ENCODE measurements at places on chromosomes 2 and 18.

DNA sequence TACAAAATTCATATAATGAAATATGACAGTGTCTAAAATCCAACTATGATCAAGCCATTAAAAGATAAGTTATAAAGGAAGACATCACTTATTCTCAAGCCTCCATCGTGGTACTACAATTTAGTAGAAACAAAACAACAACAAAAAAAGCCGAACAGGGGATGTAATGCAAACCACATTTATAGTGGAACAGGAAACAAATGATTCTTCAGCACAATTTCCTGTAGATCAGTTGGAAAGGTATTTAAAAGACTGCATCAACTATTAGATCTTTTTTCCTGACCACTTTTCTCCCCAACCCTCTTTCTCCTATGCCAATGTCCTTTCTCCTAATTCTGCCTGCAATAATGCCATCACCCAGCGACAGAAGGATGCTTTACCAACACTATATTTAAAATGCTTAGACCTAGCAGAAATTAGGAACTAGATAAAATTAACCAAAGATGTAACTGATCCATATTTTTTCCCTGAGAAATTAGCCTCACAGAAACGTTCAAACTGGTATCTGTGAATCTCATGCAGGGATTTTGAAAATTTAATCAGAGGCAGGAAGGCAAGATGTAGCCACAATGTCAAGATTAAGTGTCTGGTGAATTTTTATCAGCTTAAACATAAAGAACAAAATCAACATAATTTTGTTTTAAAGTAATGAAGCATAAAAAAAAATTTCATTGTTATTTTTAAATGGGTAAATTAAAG is 271.4 kb downstream of the TCF4 start:
- DNase-seq: no peak

DNA sequence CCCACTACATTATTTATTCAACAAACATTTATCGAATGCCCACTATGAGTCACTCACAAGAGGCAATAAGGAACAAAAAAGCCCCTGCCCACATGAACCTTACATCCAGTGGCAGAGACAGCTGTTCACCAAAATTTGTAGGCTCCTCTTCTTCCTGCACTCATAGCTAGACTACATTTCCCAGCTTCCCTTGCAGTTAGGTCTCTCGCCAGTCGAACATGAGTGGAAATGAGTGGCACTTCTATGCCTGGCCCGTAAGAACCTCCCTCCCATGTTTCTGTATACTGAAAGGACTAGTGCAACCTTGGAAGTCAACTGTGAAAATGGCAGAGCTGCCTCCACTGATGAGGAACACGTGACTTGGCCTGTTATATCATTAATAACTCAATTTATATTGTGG is 19.4 kb upstream of the NCOA1 start:
- no peak for DNase-seq

DNA sequence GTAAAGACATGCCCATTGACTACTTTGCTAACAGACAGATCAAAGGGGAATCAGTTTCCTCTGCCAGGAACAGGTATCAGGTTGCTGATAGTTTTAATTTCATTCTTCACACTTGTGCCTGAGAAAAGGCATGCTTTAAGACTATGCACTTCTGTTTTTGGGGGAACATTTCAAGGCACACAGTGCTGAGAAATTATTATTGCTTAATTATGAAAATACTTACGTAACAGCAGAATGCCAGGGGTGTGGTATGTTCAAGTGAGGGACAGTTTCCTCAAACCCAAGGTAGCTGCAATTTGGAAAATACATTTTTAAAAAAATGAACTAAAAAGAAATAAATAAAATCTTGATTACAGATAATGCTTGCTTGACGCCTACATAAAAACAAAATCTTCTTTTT is 1746.1 kb upstream of the PIK3C3 start:
- no peak for DNase-seq

GRCh38 chr2:229392196-229392595 is 121.1 kb upstream of the PID1 start:
- DNase-seq: peak; percentile 81

DNA sequence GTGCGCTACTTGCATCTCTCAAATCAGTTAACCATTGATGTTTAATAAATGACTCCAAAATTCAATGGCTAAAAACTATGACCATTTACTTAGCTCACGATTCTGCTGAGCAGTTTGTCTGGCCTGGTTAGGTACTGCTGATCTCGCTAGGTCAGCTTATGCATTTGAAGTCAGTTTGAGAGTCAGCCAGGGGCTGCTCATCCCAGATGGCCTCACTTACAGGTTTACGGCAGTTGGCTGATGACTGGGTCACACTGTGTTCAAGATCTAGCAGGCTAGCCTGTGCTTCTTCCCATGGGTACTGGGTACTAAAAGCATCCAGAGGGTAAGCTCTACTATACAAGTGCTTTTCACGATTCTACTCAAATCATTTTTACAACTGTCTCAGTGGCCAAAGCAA is 122.1 kb downstream of the DLGAP1 start:
- no peak for DNase-seq

DNA sequence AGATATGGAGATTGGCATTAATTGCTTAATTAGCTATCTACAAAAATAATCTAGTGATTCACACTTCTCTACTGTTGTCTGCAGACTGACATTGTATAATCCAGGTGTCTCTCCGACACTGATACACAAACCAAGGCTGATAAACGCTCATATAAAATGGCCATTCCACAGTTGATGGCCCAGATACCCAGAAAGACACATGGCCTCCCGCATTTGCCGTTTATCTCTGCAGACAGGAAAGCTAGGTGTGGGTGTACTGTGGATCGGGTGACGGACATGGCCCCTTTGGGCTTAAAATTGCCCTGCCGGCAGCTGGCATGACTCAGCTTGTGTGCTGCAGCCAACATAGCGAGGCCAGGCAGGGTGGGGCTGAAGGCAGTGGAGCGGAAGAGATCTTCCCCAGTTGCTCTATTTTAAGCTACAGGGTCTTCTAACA is 18.5 kb downstream of the PMAIP1 start:
- peak; percentile 54 for DNase-seq

DNA sequence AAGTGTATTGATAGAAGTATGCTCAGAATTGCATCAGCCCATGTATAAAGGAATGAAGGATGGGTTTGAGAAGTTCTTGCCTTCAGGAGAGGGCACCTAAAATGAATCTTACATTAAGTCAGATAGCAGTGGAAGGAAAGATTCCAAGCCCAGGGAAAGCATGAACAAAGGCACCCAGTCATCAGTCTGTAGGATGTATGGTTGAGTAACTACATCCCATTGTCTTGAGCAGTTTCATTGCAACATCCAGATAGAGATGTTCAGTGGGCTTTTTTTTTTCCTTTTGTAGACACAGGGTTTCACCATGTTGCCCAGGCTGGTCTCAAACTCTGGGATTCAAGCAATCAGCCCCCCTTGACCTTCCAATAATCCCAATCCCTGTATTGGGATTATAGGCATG is 80.7 kb downstream of the ARHGAP28 start:
- peak; percentile 4 for DNase-seq

DNA sequence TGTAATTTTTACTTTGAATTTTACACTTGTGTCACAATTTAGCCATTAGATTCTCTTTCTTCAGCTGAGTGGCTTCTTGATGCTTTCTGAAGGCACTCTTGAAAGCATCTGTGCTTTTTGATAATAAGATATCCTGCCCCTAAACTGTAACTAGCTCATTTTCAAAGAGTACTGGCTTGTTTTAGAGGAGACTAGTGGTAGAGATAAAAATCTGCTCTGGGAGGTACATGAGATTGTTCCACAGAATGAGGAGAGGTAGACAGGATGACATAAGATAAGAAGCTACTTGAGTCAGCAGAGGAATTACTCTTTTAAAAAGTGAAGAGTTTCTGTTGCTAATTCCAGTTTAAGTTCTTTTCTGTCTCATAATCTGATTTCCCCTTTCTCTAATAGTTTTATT is 10.6 kb downstream of the PLEKHB2 start:
- no peak for DNase-seq

DNA sequence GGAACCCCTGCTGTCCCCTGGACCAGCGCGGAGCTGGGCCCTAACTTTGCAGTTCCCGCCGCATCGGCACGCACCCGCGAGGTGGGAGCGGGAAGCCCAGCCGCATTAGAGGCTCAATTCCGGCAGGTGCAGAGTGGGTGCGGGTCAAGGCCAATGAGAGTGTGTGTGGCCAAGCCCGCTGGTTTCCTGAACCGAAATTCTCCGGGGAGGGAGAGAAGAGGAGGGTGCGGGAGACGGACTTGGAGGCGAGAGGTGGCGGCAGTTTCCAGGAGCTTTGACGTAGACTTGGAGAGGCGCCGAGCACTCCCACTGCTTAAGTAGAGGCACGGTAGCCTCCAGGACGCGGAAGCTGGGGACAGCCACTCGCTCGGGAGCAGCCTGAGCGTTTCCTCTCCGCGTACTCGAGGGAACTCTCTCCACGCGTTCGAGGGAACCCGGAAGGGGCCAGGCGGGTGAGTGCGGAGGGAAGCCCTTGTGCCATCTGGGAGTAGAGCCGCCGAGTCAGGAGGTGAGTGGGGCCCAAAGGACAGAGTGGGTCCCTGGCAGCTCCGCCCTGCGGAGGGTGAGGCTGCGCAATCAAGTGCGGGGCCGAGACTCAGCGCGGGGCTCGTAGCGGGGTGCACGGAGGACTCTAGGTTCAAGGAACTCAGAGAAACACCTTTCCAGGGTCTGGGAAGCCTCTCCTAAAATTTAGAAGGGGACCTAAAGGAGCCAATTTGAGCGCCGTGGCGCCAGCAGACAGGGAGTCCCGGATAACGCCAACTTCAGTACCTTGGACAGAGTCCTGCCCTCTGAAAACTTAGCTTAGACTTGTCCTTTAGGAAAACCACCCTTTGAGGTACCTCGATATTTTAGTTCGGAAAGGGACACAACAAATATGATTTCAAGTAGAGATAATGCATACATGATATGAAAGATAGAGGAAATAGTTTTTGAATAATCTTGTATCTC is at the start of gene FAM237A:
Gene FAM237A, plus strand, starts transcription at position 413 of the 951 bp plus-strand sequence. CDS start 1,750 bp downstream, outside the sequence.
- DNase-seq: peak; percentile 56

DNA sequence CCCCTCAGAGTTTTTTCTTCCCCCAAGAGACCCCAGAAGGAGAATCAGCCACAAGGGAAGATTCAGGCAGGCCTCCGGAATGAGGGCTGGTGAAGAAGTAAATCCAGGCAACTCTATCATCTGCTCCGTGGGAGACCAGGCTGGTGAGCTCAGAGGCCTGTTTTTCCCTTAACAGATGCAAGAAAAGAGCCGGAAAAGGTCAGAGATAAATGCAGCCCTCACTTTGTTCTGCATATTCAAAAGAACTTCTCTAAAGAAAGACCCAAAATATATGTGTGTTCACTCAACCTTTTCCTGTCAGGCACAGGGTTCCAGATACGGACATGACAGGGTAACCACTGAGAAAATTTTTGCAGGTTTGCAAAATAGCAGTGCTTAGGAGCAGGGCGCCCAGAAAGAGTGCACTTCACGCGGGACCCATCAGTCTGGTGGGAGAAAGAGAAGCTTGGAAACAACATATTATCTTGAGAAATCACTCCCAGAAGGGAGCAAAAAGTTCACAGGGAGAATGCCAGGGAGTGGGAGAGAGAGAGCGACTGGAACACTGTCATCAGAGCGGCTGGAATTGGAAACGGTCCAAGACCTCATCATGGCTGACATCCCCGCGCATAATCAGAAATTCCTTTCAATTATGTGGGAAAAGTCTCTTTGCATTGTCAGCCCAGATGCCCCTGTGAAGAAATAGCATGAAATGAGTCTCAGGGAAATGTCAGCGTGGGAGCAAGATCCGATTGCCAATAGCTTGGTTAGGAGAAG is 244.8 kb upstream of the SLC14A2 start:
- DNase-seq: peak; percentile 74

DNA sequence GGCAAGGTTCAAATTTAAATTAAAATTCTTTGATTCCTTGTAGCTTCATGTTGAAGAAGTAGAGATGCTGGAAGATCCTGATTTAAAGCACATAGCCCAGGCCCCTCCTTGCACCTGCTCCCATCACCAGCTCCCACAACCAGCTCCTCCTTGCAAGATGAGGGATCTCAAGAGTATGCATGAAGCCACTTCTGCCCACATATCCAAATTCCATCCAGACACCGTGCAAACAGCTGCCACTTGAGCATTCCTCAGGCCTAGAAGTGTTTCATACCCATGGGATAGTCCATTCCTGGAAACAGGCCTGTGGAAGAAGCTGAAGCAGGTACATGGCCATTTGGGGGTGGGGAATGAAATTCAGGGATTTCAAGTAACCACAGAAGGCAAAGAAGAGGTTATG is 32.4 kb upstream of the ITPRID2 start:
- DNase-seq: no peak

GRCh38 chr2:136254681-136255080 is 136.7 kb upstream of the CXCR4 start:
- DNase-seq: no peak

DNA sequence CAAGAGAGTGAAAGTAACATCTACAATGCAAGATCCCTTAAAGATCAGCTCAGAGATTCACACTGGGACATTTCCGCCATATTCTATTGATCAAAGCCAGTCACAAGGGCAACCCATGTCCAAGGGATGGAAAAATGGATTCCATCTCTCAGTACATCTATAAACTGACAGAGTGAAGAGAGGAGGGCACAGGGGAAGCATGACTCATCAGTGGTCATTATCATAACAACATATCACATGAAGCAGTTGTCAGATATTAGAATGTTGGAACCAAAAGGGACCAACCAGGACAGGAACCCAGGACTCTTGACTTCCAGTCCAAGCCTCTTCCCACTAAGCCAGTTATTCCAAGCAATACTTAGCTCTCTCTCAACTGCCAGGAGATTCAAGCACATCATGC is 54.9 kb upstream of the IGFBP2 start:
- DNase-seq: no peak

DNA sequence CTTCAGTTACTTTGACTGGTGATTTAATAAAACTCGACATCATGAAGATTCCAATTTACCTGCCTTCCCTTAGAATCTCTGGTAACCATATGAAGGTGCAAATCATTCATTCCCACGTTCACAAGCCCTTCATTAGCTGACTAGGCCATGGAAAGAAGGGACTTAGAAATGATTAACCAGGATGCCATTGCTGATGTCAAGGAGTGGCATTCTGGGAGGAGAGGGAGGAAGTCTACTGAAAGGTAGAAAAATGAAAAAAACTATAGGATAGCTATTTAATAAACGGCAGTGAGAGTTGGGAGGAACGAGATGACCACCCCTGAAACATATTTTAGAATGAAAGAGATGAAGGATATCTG is 1.4 kb downstream of the ATIC start:
- DNase-seq: no peak

GRCh38 chr18:39938676-39939608 is 2016.1 kb upstream of the PIK3C3 start:
- no peak for DNase-seq

DNA sequence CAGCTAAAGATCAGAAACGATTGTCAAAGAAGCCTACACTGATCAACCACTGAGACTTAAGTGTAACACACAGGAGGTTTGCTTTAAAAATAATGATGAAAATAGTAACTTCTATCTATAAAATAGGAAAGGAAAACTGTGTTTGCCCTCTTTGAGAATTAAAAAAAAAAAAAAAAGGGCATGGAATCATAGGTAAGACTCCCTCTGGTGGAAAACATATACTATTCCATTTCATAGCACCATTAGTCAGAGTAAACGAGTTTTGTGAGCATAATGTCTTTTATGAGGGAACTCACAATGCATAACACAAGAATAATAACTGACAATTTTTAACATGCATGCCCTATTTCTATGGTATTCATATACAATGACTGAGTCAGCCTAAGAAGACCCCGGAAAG is 36.3 kb downstream of the SLC35F5 start:
- peak; percentile 20 for DNase-seq

- no peak for DNase-seq
These were observed 461.0 kb upstream of the HNRNPA3 start for GRCh38 chr2:176751314-176752227.

Measured in AG10803 (cell line).